ENCODE measurements at places on chromosomes 5 and 9.

DNA sequence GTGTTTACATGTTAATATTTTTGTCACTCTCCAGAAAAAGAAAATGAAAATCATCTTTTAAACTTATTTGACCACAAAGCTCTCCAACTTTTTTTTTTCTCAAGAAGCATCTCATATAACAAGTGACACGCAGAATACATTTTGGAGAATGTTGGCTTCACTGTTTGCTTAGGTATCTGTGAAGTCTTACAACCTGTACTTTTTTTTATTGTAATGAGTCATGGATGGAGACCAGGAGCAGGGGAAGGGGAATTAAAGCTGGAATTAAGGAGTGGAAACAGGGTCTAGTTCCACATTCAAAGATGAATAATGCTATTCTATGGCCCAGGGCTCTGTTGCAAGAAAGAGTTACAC, 211.9 kb downstream of the MAN2A1 start:
- no peak for DNase-seq

DNA sequence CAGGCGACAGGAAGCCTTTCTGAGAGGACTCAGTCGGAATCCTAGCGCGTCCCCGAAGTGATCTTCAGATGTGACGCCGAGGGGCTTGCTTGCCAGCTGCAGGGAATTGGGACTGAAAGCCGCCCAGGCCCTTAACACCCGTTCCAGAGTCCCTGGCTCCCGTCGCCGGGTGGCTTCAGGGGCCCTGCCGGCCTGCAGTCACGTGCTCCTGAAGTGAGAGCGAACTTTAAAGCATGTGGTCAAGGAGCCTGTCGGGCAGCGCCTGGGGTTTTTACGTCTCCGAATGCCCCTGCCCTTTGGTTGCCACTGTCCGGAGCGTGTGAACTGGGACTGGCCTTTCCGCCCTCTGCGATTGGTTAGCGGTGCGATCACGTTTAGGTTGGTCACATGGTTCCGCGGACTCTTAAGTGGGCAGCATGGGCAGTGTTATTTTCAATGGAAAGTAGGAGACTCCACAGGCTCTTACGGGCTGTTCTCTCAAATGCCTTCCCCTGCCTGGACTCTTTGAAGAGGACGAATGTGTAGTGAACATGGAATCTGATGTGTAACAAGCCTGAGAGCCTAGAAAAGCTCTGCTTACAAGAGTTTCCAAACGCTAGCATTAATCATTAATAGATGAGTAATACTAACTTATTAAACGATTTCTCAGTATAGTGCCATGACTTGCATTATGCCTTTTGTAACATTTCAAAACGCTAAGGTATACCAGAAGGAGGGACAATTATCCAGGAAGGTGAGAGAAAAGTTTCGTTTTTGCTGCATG, 1.9 kb downstream of the VLDLR start:
- no peak for DNase-seq

DNA sequence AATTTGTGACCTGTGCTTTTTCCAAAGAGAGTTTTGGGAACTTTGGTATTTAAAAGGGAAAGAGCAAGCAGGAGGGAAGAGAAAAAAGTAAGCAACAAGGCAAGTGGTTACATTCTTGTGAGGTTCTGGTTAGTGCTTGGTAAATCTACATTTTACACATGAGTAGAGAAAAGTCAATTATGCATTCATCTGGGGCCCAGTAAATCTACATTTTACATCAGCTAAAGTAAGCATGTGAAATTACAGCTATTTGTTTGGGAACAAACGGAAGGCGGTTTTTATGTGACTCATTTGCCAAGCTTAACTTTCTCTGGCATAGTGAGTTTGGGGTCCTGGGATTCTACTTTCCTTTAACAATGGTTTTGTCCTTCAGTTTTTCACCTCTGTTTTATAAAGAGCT, 102.2 kb downstream of the SNX18 start:
- no peak for DNase-seq

GRCh38 chr9:99478469-99479027, 256.5 kb downstream of the SEC61B start:
- DNase-seq, result no peak

- DNase-seq, result no peak
These were observed 115.3 kb downstream of the MACIR start for GRCh38 chr5:103373597-103374472.

DNA sequence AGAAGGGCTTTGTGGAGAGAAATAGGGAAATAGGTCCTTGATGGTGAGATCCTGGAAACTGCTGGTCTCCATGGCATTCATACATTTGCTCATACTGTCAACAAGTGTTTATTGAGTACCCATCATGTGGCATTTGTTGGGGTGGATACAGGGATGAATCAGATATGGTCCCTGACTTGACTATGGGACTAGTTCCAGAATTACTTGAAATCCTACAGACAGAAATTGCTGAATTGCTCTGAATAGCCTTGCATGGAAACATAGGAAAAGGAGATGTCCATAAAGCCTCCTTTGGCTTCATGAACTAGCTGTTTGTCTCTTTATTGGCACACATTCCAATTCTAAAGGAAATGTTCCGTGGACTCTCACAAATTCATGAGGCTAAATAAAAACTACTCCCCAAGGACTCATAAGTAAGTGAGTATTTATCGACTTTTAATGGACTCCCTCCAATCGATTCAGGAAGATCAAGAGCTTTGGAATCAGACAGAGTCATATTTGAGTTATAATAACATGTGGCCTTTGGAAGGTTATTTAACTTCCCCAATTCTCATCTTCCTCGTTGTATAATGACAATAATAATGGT, 122.4 kb upstream of the C6 start:
- no peak for DNase-seq

DNA sequence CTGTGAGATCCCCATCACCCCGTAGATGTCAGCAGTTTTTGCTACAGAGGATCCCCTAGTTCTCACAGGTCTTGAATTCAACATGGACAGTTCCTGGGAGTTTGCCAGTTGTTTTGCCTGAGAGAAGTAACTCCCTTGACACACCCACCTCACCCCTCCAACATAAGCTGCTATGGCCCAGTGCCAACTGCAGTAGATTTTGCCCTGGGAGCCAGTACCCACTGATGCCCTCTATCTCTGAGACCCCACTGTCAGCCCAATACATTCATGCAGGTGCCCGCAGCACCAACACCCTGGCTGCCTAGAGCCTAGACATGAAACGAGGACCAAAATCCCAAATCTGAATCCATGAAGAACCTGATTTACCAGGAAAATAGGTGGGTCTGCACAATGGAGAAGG, 583.9 kb upstream of the CTNND2 start:
- no peak for DNase-seq

DNA sequence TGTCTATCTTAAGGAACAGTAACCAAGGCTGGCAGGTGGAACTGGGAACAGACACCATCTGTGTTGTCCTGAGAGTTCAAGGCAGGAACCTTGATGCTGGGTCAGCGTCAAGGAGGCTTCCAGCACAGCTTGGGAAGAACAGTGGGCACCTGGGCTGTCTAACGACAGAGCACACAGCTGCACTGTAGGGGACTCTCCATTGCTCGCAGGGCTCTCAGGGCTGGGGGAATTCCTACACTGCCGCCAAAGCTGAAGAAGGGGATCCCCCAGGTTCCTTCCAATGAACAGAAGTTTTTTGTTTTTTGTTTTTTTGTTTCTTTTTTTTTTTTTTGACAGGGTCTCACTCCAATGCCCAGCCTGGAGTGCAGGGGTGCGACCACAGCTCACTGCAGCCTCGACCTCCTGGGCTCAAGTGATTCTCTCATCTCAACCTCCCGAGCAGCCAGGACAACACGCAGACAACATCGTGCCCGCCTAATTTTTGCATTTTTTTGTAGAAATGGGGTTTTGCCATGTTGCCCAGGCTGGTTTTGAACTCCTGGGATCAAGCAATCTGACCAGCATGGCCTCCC, 81.9 kb downstream of the PTPN3 start:
- no peak for DNase-seq

GRCh38 chr5:3994628-3995027, 399.0 kb downstream of the IRX1 start:
- no peak for DNase-seq

GRCh38 chr5:96721351-96721977, 59.3 kb downstream of the CAST start:
- no peak for DNase-seq

- no peak for DNase-seq
These were observed 33.9 kb upstream of the JMY start for GRCh38 chr5:79202076-79202475.

- DNase-seq, result no peak
These were observed 7.3 kb downstream of the PAPPA start for GRCh38 chr9:116160676-116161571.

- no peak for DNase-seq
These were observed 313.9 kb downstream of the SPOCK1 start for GRCh38 chr5:137185193-137185592.

DNA sequence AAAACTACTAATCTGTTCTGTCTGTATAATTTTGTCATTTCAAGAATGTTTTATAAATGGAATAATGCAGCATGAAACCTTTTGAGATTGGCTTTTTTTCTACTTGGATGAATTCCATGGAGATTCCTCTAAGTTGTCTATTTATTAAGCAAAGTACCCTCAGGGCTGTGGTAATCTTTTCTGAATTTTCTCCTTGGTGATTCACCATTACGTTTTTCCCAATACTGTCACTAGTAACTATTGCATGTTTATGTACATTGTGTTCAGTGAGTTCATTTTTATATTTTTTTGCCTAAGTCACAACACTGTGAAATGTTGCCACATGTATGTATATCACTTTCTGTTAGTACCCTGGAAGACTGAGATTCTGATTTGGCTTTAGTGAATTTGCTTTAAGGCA, 177.0 kb upstream of the GRIN3A start:
- DNase-seq, result no peak

GRCh38 chr9:122719218-122719617, 4.6 kb upstream of the OR1L4 start:
- DNase-seq, result no peak

GRCh38 chr9:130049431-130050210, 4.1 kb upstream of the GPR107 start:
- DNase-seq, result no peak

- no peak for DNase-seq
These were observed 94.8 kb downstream of the SLC1A3 start for GRCh38 chr5:36701085-36701698.

DNA sequence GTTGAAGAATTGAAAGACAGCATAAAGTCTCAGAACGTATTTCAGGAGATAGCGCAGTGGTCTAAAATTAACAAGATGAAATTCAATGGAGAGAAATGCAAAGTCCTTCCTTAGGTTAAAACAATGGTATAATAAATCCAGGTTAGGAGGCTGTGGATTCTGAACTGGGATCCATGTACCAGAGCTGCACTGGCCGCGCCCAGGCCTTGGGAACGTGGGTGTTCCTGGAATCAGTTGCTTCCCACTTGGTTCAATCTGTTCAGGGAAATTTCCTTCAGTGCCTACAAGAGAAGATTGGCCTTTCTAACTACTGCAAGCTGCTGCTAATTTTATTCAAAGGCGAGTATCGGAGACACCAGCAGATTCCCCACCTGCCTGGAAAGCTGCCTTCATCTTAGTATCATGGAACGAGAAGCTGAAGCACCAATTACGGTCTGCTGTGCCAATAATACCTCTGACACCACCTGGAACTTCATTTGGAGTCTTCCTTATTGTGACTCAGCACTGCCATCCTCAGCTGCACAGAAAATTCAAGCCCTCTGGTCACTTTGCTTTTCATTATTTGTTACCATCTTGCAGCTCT, 14.3 kb upstream of the CTNND2 start:
- no peak for DNase-seq

DNA sequence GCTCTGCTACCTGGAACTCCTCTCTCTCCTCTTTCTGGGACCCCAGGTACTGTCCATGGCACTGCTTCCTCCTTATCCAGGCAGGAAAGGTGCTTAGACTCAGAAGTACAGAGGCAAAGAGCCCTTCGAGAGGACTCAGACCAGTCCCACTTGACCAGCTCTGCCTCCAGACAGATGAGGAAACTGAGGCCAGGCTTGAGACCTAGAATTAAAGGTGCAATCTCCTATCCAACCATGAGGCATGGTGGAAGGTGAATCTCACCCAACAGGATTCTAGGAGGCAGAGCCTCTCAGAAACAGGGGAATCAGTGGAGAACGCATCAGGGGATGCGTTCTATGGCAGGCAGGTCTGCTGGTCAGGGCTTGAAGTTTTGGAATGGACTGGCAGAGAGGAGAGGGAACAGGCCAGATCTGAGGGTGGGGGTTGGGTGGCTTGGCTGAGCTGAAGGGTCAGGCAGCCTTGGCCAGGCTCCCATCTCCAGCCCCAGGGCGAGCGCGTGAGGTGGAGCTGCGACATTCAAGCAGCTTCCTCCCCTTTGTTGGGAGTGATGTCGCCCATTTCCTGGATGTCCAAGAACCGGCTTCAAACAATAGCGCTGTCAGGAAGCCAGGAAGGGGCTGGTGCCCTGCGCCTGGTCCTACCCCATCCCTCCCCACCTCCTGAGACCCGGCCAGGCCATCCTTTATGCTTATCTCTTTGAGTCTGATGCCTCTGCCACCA, 26.2 kb downstream of the NDUFA8 start:
- no peak for DNase-seq

GRCh38 chr5:179620293-179620692, 3.2 kb downstream of the HNRNPH1 start:
- no peak for DNase-seq

DNA sequence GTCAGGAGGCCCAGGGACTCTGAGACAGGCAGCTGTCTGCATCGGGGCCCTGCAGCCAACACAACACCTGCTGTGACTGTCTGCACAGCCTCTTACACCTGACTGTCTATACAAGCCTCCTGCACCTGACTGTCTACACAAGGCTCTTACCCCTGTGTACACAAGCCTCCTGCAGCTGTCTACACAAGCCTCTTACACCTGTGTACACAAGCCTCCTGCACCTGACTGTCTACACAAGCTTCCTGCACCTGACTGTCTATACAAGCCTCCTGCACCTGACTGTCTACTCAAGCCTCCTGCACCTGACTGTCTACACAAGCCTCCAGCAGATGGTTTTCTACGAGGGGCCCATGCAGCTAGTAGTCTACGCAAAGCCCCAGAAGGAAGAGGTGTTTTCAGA, 18.6 kb downstream of the IRX2 start:
- DNase-seq, result no peak

- no peak for DNase-seq
These were observed 4.6 kb downstream of the TLX3 start for GRCh38 chr5:171313481-171314206.

GRCh38 chr5:129387944-129388343, 72.2 kb upstream of the ADAMTS19 start:
- DNase-seq, result no peak

- no peak for DNase-seq
These were observed 31.9 kb upstream of the JADE2 start for GRCh38 chr5:134493461-134494055.

GRCh38 chr9:106717686-106718085, 145.3 kb upstream of the ZNF462 start:
- no peak for DNase-seq

GRCh38 chr5:10486511-10487344, 45.0 kb downstream of the ROPN1L start:
- no peak for DNase-seq
